T-helper 1 cell treated with Interleukin-12 subunit alpha and Interleukin-12 subunit beta and Interleukin-4 antibody, amounts not matched to agents 30 ng/mL and 1 ng/mL, for 36 hours (primary cell): ENCODE measurements at places on chromosomes 11 and 22. TPM values are rescaled to one million over a fixed set of nuclear protein-coding genes. Genes with fewer than 3 reads are reported as not detected.

The C11orf42 gene
- not detected in 2 replicates for total RNA-seq

The CCDC34 gene
- total RNA-seq, result 7.8 and 9.5 TPM in 2 replicates

The CARNS1 gene
- 0.47 and 0.66 TPM in 2 replicates for total RNA-seq

The CCDC89 gene
- total RNA-seq, result 1.4 and 2.0 TPM in 2 replicates

The GSTP1 gene
- 262 TPM in 2 replicates for total RNA-seq

The OR2AG1 gene
- not detected in 2 replicates for total RNA-seq

The MS4A3 gene
- not detected in 2 replicates for total RNA-seq

The MPZL2 gene
- total RNA-seq, result 3.9 and 4.8 TPM in 2 replicates

The TRIM49 gene
- total RNA-seq, result not detected in 2 replicates

The SERPING1 gene
- total RNA-seq, result 0.22 and 0.93 TPM in 2 replicates

The APLP2 gene
- total RNA-seq, result 29.1 and 29.7 TPM in 2 replicates

The TCN1 gene
- total RNA-seq, result not detected in 2 replicates

The CBLIF gene
- total RNA-seq, result not detected in 2 replicates

The CLMP gene
- total RNA-seq, result 0.29 and 0.91 TPM in 2 replicates

The MS4A4A gene
- not detected in 2 replicates for total RNA-seq

The OR5M10 gene
- not detected in 2 replicates for total RNA-seq

The ST3GAL4 gene
- 7.8 and 8.4 TPM in 2 replicates for total RNA-seq

The THAP7 gene
- total RNA-seq, result 25.4 and 28.1 TPM in 2 replicates

The SEPTIN3 gene
- 7.2 and 8.2 TPM in 2 replicates for total RNA-seq

The RAB3IL1 gene
- 0.34 and 0.41 TPM in 2 replicates for total RNA-seq

The E2F8 gene
- total RNA-seq, result 22.8 and 24.9 TPM in 2 replicates

The RIMBP3B gene
- total RNA-seq, result 0.07 and 0.22 TPM in 2 replicates

The SOX6 gene
- 0.17 TPM in 1 of 2 replicates, not detected in the other for total RNA-seq

The ELMOD1 gene
- not detected in 2 replicates for total RNA-seq

The DNAJB7 gene
- not detected in 2 replicates for total RNA-seq

The APLNR gene
- total RNA-seq, result not detected in 2 replicates

The SYT12 gene
- total RNA-seq, result not detected in 2 replicates

The SCGB2A2 gene
- not detected in 2 replicates for total RNA-seq

The MOGAT2 gene
- not detected in 2 replicates for total RNA-seq

The CLP1 gene
- 19.5 and 19.9 TPM in 2 replicates for total RNA-seq

The UBQLNL gene
- 0.12 and 0.34 TPM in 2 replicates for total RNA-seq

The NUMA1 gene
- 181 and 183 TPM in 2 replicates for total RNA-seq

The SLC25A17 gene
- total RNA-seq, result 20.3 and 23.7 TPM in 2 replicates
